ENCODE measurements at places on chromosomes 2 and 18. TPM values are rescaled to one million over a fixed set of nuclear protein-coding genes. Genes with fewer than 3 reads are reported as not detected.

DNA sequence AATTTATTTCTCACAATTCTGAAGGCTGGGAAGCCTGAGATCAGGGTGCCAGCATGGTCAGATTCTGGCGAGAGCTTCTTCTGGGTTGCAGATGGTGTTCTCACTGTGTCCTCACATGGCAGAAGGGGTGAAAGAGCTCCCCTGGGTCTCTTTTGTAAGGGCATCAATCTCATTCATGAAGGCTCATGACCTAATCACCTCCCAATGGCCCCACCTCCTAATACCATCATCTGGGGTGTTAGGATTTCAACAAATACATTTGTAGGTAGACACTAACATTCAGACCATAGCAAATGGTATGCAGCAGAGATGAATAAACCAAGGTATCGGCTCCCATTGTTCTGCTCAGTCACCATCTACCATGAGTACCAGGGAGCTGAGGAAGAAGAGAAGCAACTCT is 32.7 kb downstream of the YPEL5 start:
- DNase-seq = no peak

GRCh38 chr2:72367530-72368225 is 220.0 kb upstream of the CYP26B1 start:
- no peak for DNase-seq

Gene MDH1B
- 14.8 TPM for polyA plus RNA-seq

Gene ATP6V1C2
- polyA plus RNA-seq = 8.6 TPM

Measured in left renal cortex interstitium (tissue), 4 donors.